ENCODE measurements at places on chromosomes 3 and 15.

GRCh38 chr3:112123548-112123947 is 9.5 kb downstream of the GCSAM start:
- DNase-seq = no peak

DNA sequence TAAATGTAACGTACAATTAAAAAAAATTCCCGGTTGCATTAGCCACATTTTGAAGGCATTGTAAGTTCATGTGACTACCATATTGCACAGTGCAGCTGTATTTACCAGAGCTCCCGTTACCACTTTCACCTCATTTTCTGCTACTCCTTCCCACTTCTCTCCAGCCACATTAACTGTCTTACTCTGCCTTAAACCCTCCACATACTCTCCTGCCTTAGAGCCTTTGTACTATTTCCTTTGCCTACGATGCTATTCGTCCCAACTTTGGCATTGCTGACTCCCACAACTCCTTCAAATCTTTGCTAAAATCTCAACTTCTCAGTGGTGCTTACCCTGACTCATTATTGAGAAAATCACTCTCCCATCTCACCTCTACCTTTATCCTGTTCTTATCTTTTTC is 115.2 kb downstream of the CADM2 start:
- DNase-seq = no peak

GRCh38 chr3:157590273-157590672 is 87.1 kb upstream of the VEPH1 start:
- no peak for DNase-seq

DNA sequence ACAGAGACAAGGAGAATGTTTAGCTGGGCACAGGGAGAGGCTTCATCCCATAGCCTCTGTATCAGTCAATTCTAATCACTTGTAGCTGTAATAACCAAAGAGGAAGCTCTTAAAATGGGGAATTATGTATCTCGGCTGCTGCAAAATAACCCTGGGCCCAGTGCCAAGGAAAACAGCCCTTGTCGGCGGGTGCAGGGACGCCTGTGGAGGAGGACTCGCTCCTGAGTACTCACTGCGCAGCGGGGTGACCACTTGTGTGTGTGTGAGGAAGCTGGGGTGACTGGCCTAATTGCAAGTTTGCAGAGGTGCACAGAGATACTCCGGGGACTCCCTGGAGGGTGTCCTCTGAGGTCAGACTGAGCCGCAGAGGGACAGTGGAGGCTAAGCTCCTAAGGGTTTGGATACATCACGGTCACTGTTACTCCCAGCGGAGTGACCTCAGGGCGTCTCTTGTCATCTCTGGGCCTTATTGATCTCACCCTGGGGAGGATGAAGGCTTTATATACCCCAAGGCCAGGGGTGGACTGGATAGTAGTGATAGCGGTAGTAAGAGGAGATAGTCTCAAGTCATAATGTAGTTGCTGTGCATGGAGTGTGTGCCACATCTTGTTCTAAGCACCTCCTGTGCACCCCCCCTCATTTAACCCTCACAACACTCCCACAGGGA is 37.2 kb downstream of the SLC6A6 start:
- peak; percentile 96 for DNase-seq

- DNase-seq = no peak
Measured at GRCh38 chr3:118495206-118495605, 539.4 kb downstream of the IGSF11 start.

DNA sequence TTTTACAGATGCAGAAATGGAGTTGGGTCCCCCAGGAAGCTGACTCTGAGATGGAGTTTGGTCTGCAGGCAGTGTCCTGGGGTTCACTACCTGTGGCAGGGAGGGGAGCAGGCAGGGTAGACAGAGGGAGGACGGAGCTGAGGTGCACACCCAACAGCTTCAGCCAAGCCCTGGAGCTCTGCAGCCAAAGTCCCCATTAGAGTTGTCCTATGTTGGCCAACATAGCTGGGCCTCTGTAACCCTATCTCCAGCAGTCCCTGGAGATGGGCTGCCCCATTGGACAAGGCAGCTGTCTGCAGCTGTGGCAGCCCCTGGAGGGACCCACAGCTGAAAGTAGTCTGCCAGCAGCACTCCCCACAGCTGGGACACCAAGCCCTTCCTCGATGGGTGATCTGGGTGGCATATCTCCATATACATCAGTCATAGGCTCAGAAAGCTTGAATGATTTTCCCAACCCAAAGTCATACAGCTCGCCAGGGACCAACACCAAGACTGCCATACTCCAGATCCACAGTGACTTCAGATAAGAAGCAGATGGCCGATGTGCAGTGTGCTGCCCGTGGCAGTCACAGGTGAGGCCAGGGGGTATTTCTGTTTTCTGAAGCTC is 31.9 kb downstream of the STARD5 start:
- no peak for DNase-seq

DNA sequence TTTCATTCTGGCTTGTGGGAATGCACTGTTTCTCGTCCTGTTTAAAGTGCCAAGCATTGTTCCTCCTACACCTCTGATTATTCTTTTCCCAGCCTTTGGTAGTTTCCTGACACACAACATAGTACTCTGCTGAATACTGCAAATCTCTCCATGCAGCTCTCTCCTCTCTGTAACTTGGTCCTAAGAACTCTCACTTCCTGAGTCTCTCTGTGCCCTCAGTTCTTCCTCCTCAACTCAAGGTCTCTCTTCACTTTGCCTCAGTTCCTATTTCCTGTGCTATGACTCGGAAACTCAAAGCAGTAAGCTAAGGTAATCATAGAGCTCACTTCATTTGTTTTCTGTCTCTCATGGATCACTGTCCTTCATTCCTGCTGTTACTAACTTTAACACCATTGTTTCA is 113.4 kb downstream of the ZNF280D start:
- no peak for DNase-seq

GRCh38 chr15:25208735-25209134 is 230.1 kb downstream of the UBE3A start:
- DNase-seq = no peak

DNA sequence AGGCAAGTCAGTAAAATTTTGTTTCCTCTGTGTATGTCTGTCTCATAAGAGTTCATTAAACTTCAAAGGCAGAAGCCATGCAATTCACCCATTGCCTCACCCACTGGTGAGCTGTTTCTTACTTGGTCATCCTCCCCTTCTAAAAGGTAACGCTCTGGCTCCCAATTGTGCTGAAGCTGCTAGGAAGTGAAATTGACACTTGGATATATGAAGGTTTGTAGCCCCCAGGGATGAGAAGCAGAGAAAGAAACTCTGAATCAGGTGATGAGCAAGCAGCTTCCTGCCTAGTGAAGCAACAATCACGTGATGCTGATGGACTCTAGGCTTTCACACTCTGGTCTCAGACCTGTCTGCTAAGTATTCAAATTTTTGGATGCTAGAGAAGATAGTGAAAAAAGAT is 70.7 kb downstream of the CD200R1L start:
- DNase-seq = peak; percentile 42

- no peak for DNase-seq
Measured at GRCh38 chr3:42556089-42556632, 25.6 kb downstream of the SEC22C start.

DNA sequence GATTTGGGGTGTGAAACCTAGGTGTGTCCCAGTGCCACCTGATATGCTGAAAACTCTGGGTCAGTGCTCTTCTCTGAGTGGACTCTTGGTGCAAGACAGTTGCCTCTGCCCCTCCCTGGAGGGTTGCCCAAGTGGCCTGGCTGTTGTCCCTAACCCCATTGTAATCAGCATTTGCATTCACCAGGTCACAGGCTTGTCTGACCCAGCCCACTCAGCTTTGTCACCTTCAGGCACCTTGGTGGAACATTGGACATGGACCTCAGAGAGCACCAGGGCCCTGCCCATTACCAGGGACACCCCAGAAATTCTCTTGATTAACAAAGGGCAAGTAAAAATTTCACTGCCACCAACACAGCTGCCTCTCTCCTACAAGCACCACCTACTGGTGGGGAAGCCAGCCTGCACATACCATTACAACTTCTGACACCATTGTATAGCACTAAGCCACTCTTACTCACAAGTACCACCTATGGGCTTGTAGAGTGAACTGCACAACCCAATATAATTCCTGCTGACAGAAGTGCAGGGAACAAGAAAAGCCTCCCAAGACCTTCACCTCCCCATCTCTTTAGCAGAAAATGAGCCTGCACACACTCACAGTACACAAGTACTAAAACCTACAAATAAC is 324.6 kb downstream of the EPHA6 start:
- DNase-seq = no peak

GRCh38 chr15:46174122-46174521 is 539.3 kb downstream of the SQOR start:
- no peak for DNase-seq

GRCh38 chr3:101999177-101999779 is 150.0 kb downstream of the NFKBIZ start:
- DNase-seq = no peak

DNA sequence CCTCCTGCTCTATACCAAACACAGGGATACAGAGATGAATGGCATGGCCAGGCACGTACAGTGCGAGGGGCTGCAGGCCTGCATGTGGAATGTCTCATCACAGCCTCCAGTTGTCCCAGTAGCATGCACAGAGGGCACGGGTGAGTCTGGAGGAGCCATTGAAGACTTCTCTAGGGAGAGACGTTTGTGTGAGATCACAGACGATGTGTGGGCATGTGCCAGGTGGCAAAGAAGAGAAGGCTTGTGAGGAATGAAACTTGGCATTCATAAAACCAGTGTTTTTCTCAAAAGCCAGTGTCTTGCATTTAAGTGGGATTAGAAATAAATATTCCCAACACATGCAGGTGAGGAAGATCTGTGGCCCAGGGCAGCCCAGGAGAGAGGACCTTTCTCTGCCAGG is 119.1 kb upstream of the UBE3A start:
- no peak for DNase-seq

- no peak for DNase-seq
Measured at GRCh38 chr15:35606450-35606779, 60.5 kb upstream of the DPH6 start.

- peak; percentile 90 for DNase-seq
Measured at GRCh38 chr3:148319161-148319915, 378.4 kb upstream of the AGTR1 start.

GRCh38 chr3:38454178-38454883 is 641 bp downstream of the ACVR2B start:
- peak; percentile 40 for DNase-seq

- DNase-seq = no peak
Measured at GRCh38 chr3:19898721-19899120, 35.3 kb downstream of the EFHB start.

- DNase-seq = no peak
Measured at GRCh38 chr3:127663151-127663550, 9.6 kb upstream of the ABTB1 start.

- no peak for DNase-seq
Measured at GRCh38 chr3:25386686-25387255, 41.3 kb upstream of the RARB start.

DNA sequence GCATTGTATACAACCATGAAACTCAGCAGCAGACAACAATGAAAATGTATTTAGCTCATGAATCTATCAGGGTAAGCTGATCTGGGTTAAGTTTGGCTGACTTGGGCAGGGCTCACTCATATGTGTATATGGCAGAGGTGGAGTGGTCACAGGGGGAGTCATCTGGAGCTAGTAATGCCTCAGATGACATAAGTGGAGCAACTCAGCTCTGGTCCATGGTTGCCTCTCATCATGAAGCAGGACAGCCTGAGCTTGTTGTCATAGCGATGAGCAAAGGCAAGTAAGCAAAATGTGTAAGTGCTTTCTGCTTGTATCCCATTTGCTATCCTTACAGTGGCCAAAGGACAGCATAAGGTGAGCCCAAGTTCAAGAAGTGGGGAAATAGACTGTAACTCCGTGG is 64.5 kb downstream of the ALCAM start:
- DNase-seq = peak; percentile 14

DNA sequence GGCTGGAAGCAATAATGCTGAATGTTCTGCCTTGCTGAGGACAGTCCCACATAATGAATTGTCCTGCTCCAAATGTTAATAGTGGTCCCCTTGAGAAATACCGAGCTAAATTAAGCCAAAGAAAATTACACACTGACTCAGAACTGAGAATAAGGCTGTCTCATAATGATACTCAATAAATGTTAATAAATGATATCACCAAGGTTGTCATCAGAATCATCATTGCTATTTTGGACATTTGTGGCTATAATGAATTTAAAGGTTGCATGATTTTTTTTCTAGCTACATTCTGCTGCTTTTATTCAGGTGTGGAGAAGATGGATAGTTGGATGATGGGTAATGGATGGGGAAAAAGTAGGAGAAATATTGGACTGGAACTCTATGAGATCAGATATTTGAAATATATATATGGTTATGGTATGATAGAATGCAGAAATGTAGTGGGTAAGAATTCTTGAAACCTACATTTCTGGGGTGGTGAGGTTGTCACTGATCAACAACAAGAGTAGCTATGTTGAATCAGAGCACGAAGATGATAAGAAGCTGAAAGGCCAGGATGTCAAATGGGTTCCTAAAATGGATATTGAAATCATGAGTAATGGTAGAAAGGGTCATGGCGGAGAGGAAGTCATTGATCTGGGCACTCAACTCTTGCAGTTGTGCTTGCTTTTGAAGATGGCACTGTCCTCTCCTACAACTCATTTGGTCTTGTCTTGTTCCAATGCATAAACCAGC is 12.8 kb downstream of the CHST2 start:
- DNase-seq = peak; percentile 5

- DNase-seq = no peak
Measured at GRCh38 chr3:10321630-10322351, 879 bp upstream of the SEC13 start.

GRCh38 chr3:106126067-106126845 is 257.4 kb upstream of the CBLB start:
- DNase-seq = no peak

GRCh38 chr15:64455961-64456371 is 4.4 kb upstream of the ZNF609 start:
- peak; percentile 93 for DNase-seq

GRCh38 chr3:62363275-62363674 is 10.1 kb downstream of the FEZF2 start:
- DNase-seq = no peak

GRCh38 chr3:42631620-42632019 is 21.9 kb upstream of the ZBTB47 start:
- no peak for DNase-seq

GRCh38 chr15:96538491-96538890 is 208.0 kb downstream of the NR2F2 start:
- no peak for DNase-seq

- DNase-seq = no peak
Measured at GRCh38 chr3:64131725-64132469, 93.4 kb downstream of the PRICKLE2 start.

GRCh38 chr15:56814429-56814828 is 81.1 kb upstream of the ZNF280D start:
- DNase-seq = no peak

DNA sequence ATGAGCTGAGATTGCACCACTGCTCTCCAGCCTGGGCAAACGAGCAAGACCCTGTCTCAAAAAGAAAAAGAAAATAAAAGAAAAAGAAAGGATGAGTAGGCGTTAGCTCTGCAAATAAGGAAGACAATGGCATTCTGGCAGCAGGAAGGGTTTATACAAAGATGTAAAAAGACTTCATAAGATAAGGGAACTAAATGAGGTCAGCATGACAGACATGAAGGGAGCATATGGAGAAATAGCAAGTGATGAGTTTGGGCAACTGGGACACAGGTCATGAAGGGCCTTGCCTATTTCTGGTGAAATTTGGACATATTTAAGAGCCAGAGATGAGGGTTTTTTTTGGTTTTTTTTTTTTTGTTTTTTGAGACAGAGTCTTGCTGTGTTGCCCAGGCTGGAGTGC is 24.5 kb downstream of the TMEM266 start:
- DNase-seq = peak; percentile 63
